Esophagus muscularis mucosa (tissue), 4 donors: ENCODE measurements at places on chromosomes 7 and 10.

DNA sequence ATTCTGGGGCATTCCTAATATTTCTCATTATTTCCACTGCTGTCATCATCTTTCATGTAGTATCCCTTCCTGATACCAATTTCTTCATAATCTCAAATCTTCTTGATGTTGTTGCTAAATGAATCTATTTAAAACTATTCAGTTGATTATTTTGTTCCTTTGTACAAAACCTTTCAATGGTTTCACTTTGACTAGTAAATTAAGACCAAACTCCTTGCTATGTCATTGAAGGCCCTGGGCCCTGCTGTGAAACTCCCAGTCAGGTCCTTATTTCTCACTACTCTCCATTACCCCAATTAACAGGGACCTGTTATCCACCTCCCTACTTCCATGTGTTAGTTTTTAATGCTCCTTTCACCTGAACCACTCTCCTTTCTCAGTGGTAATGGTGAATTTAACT is 97.0 kb downstream of the CTTNBP2 start:
- DNase-seq: no peak
- no peak overlapping the region for H3K27ac ChIP-seq
- no peaks in the 10 kb centered on the region for H3K27me3 ChIP-seq
- no peak overlapping the region for H3K4me3 ChIP-seq

DNA sequence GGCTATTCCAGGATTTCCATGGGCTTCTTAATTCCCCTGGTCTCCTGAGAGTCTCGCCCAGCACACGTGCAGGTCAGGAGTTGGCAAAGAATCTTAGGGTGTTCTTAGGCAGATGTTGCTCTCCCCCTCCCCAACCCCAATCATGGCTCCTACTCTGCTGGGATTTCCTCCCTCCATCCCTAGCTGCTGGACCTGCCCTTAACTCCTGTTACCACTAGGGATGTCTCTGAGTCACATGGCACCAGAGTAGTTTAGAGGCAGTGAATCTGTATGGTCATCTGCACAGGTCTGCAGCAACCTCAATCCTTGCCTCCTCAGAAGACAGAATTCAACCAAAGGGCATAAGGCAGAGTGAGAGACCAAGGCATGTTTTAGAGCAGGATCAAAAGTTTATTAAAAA is 51.8 kb upstream of the CHST3 start:
- no peaks in the 10 kb centered on the region for H3K4me1 ChIP-seq
- no peak for DNase-seq
- H3K27me3 ChIP-seq: no peaks in the 10 kb centered on the region
- H3K36me3 ChIP-seq: no peaks in the 10 kb centered on the region
- no peak overlapping the region for H3K4me3 ChIP-seq

GRCh38 chr10:1115607-1115955 is 59.4 kb downstream of the WDR37 start:
- no peaks in the 10 kb centered on the region for H3K27me3 ChIP-seq
- no peak overlapping the region for H3K27ac ChIP-seq
- no peaks in the 10 kb centered on the region for H3K4me1 ChIP-seq

- no peaks in the 10 kb centered on the region for H3K36me3 ChIP-seq
- no peak for DNase-seq
- no peak overlapping the region for H3K4me3 ChIP-seq
Measured at GRCh38 chr7:537911-538634, 18.4 kb upstream of the PDGFA start.

DNA sequence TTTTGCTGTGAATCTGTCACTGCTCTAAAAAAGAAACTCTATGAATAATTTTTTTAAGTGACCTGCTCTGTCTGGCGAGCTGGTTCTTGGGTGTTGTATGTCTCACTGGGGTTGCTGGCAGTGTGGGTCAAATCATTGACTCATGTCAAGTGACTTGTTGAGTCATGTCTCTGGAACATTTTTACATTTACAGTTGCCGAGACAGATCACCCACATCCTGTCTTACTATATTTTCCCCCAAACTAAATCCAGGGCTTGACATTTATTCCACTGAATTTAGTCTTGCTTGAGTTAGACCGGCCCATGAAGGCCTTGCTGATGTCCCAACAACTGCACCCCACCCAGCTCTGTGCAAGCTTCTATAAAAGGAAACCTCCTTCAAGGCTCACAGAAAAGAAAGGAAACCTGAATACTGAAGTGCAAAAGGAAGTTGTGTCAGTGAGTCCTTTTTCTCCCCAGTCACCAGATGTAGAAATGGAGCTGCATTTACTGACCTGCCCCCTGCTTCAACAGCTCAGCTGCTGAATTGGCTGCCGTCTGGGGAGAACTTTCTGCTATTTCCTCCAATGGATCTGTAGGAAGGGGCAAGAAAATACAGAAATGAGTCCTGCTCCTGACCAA is 290.3 kb downstream of the TNS3 start:
- no peak overlapping the region for H3K4me3 ChIP-seq
- no peaks in the 10 kb centered on the region for H3K36me3 ChIP-seq
- peaks cover 25% of the 10 kb centered on the region for H3K4me1 ChIP-seq
- no peak overlapping the region for H3K27ac ChIP-seq
